ENCODE measurements at places on chromosomes 12 and 14.

GRCh38 chr12:5518584-5519365 is 86.9 kb downstream of the NTF3 start:
- no peak for DNase-seq

GRCh38 chr12:102543494-102544485 is 63.4 kb upstream of the IGF1 start:
- DNase-seq: no peak

GRCh38 chr12:5807514-5808219 is 137.4 kb downstream of the ANO2 start:
- DNase-seq: no peak

DNA sequence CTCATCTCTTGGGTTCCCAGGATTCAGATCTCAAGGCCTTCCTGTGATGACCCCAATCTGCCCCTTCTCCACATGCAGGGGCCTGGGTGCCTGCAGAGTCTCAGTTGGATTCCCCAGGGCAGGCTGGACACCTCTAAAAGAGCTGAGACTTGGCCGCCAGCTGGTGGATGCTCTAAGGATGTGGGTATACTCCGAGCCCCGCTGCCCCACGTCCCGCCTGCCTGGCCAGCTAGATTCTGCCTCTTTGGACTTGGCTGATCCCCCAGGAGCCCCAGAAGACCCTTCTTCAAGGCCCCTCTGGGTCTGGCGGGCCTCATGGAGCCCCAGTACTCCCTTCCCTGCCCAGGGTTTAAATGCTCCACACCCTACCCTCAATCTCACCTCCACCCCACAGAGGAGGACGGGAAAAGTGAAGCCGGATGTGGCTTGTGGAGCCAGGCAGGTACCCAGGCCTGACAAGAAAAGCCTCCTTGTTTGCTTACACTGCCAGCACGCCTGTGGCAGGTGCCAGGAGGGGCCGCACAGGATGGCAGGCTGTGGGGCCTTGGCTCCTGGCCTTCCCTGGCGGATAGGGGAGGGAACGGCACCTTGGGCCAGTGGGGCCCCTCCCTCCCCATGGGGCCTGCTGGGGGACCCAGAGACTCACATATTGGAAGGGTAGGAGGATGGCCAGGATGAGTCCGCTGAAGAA is 15.1 kb downstream of the FAIM2 start:
- DNase-seq: peak; percentile 28

- no peak for DNase-seq
Measured at GRCh38 chr14:104895207-104895785, 29.4 kb upstream of the PLD4 start.

DNA sequence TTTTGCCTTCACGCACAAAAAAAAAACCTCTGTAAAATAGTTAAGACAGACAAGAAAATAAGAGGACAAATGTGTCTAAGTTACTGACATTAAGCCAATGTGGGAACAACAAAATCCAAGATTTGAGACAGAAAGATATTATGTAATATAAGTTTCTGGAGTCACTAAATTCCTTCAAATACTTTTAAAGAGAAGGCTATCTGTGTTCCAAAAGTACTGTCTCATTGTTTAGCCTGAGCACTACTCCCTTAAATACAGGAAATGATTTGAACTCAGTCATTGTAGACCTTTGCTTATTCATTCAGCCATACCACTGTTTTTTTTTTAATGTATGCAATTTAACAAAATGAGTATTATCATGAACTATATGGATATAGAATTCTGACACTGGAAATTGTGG is 82.7 kb upstream of the KITLG start:
- DNase-seq: no peak

- no peak for DNase-seq
Measured at GRCh38 chr14:85336817-85337216, 193.1 kb upstream of the FLRT2 start.

GRCh38 chr12:97666263-97666662 is 203.7 kb downstream of the RMST start:
- no peak for DNase-seq

DNA sequence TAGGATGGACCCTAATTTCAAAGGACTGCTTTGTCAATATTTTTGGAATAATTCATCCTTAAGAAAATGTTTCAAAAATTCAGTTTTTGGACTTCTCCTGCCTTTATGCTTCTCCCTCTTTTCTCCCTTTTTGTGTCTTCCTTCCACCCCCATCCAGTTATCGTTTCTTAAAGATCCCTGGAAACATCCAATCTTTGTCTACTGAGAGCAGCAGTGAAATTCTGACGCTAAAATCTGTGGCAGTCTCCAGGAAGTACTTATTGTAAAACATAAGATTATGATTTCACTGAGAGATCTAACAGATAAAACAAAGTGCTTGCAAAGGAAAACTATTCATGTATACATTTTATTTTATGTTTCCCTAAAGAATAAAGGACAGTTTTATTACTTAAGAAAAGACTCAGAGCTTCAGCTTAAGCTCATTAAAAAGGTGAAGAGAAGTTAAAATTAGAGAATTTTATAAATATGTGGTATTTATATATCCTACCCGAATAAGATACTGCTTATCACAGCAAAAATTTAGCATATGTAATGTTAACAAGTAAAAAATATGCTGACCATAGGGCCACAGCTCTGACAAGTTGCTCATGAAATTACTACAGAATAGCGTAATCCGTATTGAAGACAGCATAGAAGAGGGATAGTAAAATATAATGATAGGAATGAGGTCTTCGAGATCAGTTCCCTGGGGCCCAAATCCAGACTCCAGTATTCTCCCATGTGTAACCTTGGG is 6.9 kb downstream of the FRMD6 start:
- DNase-seq: no peak

GRCh38 chr12:46608431-46609272 is 217.1 kb downstream of the SLC38A4 start:
- no peak for DNase-seq

DNA sequence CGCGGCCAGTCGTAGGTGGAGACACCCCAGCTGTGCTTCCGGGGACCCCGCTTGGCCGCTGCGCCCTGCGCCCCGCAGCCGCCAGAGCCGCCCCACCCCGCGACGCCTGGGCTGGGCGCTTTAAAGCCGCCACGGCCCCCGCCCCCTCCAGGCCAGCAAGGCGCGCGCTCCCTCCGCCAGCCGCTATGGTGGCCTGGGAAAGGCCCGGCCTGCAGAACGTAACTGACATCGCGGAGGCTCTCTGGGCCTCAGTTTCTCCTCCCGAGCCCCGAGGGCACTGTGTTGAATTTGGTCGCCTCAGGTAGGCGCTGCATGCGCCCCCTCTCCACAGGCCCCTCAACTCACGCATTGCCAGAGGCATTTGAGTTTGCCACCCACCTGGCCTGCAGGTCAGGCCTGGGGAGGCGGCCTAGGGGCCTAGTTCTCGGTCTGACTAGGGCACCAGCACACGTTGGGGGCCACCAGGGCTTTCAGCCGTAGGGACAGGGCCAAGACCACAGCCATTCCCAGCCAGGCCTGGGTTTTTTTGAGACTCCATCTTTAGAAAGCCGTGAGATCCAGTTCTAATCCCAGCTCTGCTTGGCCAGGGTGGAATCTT is at the start of gene NGB:
TSS of gene NGB (minus strand) at position 94 of the 598 bp plus-strand sequence. CDS start 269 bp downstream, outside the sequence.
- no peak for DNase-seq

- DNase-seq: no peak
Measured at GRCh38 chr14:90319173-90319572, 12.6 kb downstream of the NRDE2 start.

- DNase-seq: no peak
Measured at GRCh38 chr12:2959192-2959504, at the start of gene TEAD4. Gene TEAD4, plus strand, starts transcription at chr12:2959397.

DNA sequence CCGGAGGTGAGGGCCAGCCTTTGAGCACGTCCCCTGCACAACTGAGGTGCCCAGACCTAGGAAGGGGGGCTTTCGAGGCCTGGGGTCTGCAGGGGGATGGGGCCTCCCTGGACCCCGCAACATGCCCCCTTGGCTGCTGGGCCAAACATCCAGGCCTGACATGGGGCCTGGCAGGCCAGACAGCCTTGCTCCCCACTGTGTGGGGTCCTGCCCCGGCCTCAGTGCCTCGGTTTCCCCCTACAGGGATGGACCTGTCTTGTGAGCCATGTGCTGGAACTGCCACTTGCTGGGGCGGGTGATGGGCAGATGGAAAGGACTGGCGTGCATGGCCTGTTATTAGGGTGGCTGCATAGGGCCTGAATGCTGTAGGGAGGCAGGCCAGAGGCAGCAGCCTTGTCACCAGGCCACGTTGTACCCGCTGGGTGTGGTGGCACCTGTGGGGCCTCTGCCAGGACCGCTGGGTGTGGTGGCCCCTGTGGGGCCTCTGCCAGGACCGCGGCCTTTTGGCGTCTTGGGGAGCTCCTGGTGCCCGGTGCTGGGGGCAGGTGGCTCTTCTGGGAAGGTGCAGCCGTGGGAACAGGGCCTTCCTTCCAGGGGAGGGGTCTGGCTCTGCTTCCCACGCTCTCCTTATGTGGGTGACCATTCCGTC is 20.4 kb downstream of the ASPG start:
- no peak for DNase-seq

- no peak for DNase-seq
Measured at GRCh38 chr12:85626784-85627171, 209.4 kb downstream of the RASSF9 start.
